ENCODE measurements at places on chromosomes 3 and 15.

DNA sequence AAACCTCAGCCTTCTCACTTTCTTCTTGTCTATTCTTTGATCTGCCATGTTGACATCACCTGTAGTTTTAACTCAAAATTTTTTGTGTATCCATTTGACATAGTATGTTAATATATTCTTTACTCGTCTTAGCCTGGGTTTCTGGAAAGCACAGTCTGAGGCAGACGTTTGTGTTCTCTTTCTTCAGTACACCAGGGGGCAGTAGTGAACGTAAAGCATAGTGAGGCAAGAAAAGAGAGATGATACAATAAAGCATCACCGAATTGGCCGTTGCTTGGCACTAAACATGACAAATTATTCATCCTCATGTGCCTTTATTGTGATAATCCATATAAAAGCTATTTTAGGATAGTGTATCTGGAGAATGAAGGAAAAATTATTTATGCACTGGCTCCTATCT is 141.0 kb upstream of the MYRIP start:
- DNase-seq, result peak; percentile 20

DNA sequence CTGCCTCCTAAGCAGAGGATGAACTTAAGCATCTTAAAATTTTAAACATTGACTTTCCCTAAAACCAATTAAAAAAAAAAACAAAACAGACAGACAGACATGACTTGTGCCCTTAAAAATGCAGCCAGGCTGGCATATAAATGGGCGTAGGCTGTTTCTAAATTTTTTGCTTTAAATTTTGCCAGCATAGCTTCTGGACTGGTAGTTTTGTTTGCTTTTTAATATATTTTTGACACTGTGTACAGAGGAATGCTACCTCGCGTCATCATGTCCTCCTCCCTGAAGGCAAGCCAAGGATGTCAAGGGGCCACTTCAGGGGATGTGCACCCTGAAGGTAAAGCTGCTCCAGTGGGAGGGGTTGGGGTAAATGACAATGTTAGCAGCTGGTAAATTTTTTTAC is 134.8 kb downstream of the PGPEP1L start:
- DNase-seq, result no peak

DNA sequence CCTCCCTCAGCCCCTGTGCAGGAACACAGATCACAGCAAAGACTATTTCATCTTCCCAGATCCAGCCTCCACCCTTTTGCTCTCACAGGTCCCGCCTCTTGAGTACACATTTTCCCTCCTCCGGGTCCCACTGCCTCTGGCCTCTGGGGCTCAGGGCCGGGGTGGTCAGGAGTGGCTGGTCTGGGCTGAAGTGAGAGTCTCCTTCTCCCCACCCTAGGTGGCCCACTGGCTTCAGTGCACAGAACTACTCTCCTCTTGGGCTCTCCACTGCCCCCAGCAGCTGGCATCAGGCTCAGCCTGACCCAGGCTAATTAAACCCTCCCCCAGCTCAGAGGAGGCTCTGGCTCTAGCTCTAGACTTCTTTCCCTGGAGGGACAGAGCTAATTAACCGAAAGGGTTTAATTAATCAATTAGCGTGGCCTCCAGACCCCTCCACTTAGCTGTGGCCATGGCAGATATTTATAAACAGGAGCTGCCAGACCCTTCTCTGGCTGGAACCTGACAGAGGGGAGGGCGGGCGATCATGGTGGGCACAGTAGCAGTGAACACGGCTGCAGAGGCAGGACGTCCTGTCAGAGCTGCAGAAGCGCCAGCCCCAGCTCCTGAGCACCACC is 15.1 kb downstream of the DUSP7 start:
- no peak for DNase-seq

- DNase-seq, result no peak
These were observed 426.7 kb downstream of the AGBL1 start for GRCh38 chr15:86506401-86506800.

- no peak for DNase-seq
These were observed 1.9 kb downstream of the SPINT1 start for GRCh38 chr15:40845511-40846284.

DNA sequence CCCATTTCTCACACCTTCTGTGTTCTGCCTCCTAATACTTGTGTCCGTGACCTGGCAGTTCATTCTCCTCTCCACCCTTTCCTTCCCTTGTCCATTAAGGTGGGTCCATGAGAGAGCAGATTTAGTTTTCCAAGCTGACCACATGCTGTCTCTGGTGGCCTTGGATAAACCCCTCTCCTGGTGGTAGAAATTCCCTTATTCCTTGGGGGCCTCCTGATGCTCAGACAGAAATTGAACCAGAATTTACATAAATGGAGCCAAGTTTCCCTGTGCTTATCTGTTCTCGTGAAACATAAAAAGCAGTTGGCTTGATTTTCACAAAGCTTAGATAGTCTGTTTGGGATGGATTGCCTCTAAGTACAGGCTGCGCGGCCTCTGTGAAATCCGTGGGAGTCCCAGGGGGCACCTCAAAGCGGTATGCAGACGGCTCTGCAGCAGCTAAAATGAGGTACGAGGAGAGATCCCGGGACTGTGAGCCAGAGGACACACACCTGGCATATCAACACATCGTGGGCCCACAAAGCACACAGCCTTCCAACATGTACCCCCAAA is 101.0 kb upstream of the NMNAT3 start:
- no peak for DNase-seq

DNA sequence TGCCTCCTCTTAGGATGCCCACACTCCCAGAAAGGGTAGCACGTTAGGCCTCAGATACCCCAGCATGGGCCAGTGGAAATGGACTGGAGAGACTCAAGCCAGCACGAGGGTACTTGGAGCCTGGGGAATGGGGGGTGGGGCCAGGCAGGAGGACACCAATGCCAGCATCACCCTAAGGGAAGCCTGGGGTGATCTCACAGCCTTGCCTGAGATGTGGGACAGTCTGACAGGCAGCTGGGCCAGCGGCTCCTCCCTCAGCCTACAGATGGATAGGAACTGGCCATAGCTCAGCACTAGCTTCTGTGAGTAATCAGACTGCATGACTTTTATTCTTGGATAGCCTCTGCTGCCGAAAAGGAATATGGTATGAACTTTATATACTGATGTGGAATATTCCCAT is 59.6 kb upstream of the MRPS22 start:
- DNase-seq, result no peak

- no peak for DNase-seq
These were observed 17.8 kb downstream of the SPATA12 start for GRCh38 chr3:57078344-57078634.

DNA sequence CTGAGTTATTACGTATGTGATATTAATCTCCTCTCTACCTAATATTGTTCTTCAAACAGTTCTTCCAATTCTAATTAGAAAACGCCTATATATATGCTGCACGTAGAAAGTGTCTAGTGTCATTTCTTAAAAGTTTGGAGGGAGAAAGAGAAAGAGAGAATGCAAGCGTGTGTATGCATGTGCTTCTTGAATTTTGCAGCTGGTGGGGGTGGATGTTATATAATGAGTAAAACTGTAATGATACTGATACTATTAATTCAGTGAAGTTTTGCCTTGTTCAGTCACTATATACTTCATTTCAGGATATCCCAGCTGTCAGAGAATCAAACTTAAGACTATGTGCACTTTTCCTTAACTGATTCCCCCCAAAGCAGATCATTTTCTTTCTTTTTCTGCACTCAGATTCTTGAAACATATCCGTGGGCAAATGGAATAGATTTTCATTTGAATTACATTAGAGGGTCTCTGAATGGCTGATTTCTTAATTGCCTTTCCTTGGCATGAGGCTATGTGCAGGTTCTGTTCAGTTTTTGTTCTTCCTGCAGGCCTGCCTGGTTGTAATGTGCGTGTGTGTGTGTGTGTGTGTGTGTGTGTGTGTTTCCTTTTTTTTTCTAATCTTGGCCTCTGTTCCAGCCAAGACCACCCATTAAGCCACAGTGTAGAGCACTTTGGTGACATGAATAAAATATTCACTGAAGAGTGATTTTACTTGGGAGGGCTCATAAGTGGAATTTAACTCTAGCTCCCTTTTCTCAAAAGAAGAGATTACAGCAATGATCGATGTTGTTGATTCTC is 617.5 kb downstream of the RBMS3 start:
- DNase-seq, result no peak

GRCh38 chr3:169354774-169355501 is 308.6 kb downstream of the MECOM start:
- DNase-seq, result no peak

DNA sequence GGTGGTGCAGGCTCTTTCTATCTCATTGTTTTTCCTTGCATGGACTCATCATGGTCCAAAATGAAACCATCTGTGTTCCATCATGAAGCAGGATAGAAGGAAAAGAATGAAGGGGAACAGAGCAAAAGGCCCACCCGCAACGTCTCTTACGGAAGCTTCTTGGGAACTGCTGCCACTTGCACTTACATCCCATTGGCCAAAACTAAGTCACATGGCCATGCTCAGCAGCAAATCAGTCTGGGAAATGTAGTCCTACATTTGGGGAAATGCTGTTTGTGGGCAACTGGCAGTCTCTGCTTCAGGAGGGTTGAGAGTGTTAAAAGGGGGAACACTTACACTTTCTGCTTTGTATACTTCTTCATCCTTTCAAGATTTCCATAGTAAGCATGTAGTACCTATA is 191.6 kb downstream of the SV2B start:
- no peak for DNase-seq

GRCh38 chr15:74265046-74265639 is 29.0 kb downstream of the CCDC33 start:
- no peak for DNase-seq
